HS-5 (cell line): ENCODE measurements at places on chromosomes 5 and 9.

DNA sequence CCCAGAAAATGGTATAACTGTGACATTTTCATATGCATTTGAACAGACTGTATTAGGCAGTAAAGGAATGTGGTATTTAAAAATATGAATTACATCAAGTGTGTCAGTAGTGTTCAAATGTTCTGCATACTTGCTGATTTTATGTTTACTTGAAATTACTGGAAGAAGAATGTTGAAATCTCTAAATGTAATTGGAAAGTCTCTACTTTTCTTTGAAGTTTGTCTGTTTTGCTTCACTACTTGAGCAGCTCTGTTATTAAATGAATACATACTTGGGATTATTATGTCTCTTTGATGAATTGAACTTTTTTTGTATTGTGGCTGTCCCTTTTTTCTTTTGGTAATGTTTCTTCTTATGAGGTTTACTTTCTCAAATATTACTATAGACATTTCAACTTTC is 205.6 kb downstream of the TAF11L14 start:
- DNase-seq = no peak

- no peak for DNase-seq
These were observed 52.3 kb downstream of the CAST start for GRCh38 chr5:96714450-96714849.

- DNase-seq = no peak
These were observed 40.6 kb upstream of the SLIT3 start for GRCh38 chr5:169341556-169341955.

DNA sequence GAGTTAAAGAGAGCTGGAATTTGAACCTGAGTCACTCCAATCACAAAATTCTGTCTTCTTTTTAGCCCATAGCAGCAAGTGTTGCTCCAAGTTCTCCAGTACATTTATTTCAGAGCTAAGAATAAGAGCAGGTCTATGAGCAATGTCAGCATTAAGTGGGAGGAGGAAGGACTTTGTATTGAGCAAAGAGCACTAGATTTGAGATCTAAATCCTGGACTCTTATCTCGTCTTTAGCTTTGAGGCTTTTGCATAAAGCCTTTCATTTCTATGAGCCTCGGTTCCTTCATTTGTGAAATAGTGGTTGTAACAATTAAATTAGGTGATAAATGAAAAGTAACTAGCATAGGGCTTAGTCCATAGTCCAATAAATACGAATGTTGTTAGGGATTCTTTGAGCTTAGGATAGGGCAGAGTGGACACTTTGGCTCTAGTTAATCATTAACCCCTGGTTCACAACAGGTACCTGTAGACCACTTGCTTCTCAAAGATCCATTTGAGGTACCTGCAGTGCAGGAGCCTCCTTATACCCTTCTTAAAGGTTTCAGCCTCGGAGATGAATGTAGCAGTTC is 464.1 kb upstream of the KLF4 start:
- no peak for DNase-seq

- DNase-seq = no peak
These were observed 9.3 kb upstream of the FGD3 start for GRCh38 chr9:92938025-92938424.

- no peak for DNase-seq
These were observed 506.9 kb downstream of the LRRC70 start for GRCh38 chr5:63085561-63085960.

DNA sequence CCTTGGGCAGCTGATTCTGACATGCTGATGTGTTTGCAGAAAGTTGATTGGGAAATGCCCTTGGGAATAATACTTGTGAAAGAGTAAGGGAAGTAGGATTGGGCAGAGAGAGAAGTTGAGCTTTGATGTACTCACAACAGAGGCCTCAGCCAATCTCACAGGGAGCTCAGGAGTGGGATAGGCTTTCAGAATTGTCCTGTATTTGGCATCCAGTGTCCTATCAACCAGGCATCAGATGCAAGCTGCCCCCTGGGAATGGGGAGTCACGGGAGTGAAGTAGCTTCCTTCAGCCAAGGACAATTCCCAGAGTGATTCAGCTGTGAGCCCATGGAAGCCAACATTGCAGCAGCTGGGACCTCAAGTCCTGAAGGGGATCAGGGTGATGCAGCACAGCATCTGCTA is 39.6 kb downstream of the DMAC1 start:
- no peak for DNase-seq

GRCh38 chr5:109550077-109550476 is 139.7 kb upstream of the MAN2A1 start:
- DNase-seq = no peak

DNA sequence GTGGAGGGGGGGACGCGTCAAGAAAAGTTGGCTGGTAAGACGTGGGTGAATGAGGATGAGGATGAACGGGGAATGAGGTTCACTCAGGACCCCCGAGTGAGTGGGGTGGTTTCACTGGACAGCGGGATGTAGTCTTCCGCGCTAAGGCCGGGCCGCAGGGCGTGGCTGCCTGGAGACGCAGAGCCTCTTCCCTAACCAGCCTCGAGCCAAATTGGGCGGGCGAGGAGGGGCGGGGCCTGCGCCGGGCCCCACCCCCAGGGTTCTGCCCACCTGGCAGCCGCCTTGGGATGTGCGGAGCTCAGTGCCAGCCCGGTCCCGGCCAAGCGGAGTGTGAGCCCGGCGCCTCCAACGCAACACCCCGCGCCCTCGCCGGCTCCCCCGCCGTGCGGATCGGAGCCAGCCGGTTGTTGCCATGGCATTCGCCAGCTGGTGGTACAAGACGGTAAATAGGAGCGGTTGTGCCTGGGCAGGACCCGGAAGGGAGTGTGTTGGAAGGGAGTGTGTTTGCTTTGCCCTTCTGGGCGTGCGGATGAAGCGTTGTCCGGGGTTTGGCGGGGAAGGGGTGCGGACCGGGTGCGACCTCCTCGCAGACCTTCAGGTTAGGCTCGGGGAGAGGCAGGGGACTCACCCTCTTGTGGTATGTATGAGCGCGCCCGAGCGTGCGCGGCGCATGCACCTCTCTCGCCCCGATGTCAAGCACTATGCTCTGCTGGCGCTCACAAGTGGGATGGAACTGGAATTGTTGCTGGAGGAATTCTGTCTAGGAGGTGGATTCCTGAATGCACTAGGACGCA is 746 bp downstream of the CAST start:
- DNase-seq = peak; percentile 73

DNA sequence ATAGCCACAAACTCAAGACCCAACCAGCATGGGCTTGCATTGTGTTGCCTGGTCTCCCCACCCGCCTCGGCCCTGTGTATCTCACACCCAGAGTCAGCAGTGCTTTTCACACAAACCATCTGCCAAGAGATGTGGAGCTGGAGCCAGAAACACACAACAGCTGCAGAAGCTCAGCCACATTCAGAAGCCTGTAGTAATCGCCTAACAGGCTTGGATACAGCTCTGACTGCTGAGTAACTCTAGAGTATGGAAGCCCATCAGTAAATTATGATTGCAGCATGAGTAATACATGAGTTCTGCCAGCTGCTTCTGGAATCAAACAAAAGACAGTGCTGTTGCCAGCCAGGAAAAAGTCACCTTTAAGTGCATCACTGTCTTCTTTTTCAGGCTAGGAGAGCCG is 16.0 kb downstream of the TEK start:
- DNase-seq = peak; percentile 87

- peak; percentile 13 for DNase-seq
These were observed 73.0 kb upstream of the SPOCK1 start for GRCh38 chr5:137572042-137572695.

DNA sequence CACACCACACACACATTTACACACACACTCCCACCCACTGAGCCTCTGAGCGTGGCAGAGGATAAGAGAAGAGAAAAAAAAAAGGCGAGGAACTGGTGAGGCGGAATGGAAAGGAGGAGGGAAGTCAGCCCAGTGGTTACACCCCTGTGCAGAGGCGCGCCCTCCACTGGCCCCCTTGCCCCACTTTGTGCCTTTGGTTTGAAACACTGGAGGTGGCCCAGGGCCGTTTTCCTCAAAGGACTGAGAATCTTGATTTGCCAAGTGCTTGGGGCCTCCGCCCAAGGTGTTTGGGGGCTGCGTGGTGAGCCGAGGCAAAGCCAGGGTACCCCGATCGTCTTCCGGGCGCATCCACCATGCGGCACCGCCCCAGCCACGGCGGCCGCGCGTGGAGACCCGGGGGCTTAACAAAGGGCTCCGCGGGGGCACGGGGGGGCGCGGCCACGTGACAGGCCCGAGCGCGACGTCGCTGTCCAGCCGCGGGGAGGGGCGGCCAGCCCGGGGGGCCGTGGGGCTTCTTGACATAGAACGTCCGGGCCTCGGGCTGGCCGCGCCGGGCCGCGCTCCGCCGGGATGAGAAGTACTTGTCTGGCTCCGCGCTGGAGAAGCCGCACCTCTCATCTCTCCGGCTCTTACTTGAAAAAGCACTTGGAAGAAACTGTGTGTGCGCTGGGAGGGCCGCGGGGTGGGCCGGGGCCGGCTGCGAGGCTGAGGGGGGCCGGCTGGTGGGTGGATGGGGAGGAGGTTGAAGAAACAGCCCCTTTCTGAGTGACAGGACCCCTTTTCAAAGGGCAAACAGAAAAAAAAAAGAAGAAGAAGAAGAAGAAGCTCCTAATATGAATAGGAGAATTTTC is 21.0 kb downstream of the NR2F1 start:
- no peak for DNase-seq

DNA sequence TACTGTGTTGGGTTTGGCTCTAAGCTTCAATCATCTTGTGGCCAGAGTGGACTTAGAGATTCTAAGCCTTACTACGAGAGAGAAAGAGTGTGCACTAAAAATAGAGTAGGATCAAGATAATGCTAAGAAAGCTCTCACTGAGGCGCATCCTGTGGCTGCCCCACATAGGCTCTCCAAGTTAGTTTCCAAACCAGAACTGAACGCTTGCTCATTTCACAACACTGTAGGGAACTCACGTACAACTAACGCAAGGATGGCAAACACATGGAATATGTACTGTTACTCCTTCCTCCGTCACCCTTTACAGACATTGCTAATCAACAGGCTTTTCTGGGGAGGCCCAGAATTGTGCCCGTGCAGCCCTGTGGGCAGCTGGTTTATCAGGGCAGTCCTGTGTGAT is 90.9 kb downstream of the EQTN start:
- no peak for DNase-seq

DNA sequence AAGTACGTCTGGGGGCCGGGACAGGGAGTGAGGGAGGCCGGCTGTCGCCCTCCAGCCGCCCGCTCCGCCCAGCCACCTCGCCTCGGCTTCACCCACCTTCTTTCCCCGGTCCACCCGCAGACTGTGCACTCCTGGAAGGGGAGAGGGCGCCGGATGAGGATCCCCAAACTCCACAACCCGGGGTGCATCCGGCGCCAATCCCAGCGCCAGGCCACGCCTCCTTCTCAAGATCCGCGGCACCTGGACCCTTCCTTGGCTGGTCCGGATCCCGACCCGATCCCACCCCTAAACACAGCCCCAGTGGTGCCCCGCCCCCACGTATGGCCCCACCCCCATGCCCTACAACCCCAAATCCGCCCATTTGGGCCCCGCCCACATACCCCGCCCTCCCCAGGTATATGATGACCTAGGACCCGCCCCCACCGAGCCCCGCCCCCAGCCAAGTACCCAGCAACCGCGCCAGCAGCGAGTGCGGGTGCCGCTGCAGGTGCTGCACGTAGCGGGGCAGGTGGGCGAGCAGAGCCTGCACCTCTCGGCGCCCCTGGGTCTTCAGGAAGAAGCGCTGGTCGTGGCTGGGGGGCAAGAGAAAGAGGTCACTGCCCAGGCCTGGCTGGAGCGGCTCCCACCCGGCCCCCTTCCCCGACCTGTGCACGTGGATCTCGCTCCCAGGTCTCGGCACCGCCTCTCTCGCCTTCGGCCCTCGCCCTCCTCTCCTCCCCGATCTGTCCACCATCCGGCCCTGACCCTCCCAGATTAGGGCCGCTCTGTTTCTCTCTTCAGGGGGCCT is 3.2 kb downstream of the PIP5KL1 start:
- no peak for DNase-seq

GRCh38 chr5:33329891-33330290 is 110.9 kb upstream of the TARS1 start:
- no peak for DNase-seq

DNA sequence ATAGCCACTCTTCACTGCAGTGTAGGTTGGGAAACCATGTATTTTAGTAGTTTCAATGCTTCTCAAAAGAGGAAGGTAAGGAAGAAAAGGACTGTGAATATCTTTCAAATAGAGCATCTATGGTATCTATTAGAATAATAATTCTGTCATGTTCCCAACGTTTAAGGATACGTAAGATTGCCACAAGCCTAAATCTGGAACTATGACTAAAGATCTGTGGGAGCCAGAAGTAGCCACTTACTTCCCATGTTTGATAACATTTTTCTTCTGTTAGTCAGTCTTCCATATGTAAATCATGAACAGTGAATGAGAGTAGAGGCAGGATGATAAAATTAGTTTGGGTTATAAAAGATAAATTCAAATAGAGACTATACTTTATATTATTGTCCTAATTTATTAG is 16.3 kb upstream of the MROH2B start:
- peak; percentile 66 for DNase-seq

GRCh38 chr9:123322273-123323195 is 33.5 kb upstream of the CRB2 start:
- DNase-seq = no peak

DNA sequence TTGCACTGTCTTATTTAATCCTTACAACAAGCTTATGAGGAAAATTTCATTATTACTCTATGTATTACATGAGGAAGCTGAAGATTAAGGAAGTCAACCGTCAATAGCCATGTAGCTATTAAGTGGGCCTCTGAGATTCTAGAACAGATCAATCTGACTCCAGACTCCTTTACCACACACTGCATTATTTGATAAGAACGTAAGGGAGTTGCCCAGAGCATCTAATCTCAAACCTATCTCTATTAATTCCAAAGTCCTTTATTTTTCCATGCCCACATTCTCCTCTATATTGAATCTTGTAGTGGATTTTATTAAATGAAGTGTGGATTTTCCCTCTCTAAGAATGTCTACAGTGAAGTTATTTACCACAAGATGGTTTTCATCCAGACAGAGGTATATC is 118.2 kb upstream of the MTAP start:
- DNase-seq = no peak

DNA sequence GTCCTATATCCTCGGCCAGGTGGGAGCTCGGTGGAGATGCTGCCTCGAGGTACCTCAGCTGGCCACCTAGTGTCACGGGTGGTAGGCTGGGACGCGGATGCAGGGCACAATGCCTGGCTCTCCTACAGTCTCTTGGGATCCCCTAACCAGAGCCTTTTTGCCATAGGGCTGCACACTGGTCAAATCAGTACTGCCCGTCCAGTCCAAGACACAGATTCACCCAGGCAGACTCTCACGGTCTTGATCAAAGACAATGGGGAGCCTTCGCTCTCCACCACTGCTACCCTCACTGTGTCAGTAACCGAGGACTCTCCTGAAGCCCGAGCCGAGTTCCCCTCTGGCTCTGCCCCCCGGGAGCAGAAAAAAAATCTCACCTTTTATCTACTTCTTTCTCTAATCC is 2.0 kb downstream of the PCDHGC3 start:
- no peak for DNase-seq

GRCh38 chr5:151086905-151087360 is 6.1 kb upstream of the TNIP1 start:
- no peak for DNase-seq

GRCh38 chr9:91164724-91165520 is 196.8 kb downstream of the AUH start:
- peak; percentile 83 for DNase-seq

GRCh38 chr5:82873452-82873851 is 203.7 kb downstream of the TMEM167A start:
- DNase-seq = no peak

- no peak for DNase-seq
These were observed 21.4 kb downstream of the COL27A1 start for GRCh38 chr9:114176624-114177291.

- no peak for DNase-seq
These were observed 485.4 kb downstream of the ZNF608 start for GRCh38 chr5:124260921-124261515.
